ENCODE measurements at places on chromosomes 12 and 14.

DNA sequence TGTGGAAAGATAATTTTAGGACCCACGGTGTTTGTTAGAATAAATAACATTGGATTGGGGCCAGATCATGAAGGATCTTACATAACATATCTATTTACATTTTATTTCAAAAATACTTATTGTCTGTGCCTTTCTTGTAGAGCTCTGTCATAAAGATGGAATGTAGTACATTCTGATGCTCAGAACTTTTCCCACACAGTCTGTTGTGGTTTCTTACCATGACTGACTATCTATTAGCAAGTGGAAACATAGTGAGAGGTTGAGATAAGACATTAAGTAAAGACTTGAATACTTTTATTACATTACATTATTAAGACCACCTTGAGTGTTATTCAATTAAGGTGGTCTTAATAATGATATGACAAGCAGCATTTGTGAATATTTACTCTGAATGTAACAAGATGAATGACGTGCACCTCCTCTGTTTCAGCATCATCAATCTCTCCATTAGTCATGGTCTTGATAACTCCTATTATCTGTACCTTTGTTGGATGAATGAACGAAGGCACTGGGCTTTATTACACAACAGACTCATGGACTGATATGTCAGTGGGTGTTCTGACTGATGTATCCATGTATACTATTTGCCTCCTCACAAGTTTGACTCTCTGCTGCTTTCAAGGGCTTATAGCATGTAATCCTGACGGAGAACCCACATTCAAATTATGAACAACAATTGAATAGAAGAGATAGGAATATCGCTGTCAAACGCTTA is 883.0 kb upstream of the FLRT2 start:
- DNase-seq: no peak

GRCh38 chr14:60349663-60350365 is 100.8 kb downstream of the PPM1A start:
- DNase-seq: no peak

DNA sequence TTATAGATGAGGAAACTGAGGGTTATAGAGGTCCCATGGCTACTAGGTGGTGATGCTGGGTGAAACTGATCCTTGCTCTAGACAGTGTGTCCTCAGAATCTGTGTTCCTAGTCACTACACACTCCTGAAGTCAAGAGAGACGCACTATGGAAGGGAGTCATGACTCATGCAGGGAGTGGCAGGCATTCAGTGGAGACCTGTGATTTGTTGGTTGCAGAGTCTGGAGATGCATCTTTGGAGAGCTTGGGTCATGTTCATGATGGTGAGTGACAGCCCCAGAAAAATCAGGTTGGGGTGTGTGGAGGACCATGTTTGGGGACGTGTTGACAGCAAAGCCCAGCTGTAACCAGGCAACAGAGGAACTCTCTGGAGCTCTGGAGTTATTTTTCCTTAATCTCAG is 38.0 kb upstream of the FBXO21 start:
- DNase-seq: no peak

DNA sequence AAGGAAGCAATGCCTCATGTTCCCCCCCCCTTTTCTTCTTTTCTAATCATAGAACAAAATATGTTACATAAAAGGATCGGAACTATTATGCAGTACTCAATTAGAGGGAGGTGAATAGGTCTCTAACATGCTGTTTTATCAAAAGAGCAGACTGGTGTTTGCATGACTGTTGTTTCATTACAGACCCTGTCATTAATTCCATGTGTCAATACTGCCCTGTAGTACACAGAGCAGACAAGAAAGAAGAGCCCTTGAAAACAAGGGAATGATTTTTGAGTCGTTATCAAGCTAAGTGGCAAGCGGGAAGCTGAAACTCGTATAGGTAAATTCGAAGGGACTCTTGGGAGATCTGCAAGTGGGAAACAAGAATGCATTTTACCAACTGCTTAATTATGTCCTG is 76.9 kb upstream of the TMEM263 start:
- DNase-seq: no peak

- DNase-seq: no peak
Observed at GRCh38 chr12:112892856-112893255, 13.9 kb upstream of the OAS1 start.

DNA sequence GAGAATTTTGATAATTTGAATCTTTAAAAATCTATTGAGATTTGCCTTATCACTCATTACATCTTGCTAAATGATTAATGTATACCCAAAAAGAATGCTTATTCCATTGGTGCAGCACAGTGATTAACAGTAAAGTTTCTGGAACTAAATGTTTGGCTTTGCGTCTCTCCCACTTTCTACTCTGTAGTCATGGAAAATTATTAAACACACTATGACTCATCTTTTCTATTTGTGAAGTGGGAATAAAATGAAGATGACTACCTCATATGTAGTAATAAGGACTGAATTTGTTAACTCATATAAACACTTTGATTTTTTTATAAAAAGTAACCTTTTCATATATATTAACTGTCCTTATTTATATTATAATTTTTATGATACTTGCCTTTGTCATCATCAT is 118.1 kb downstream of the RERGL start:
- no peak for DNase-seq

DNA sequence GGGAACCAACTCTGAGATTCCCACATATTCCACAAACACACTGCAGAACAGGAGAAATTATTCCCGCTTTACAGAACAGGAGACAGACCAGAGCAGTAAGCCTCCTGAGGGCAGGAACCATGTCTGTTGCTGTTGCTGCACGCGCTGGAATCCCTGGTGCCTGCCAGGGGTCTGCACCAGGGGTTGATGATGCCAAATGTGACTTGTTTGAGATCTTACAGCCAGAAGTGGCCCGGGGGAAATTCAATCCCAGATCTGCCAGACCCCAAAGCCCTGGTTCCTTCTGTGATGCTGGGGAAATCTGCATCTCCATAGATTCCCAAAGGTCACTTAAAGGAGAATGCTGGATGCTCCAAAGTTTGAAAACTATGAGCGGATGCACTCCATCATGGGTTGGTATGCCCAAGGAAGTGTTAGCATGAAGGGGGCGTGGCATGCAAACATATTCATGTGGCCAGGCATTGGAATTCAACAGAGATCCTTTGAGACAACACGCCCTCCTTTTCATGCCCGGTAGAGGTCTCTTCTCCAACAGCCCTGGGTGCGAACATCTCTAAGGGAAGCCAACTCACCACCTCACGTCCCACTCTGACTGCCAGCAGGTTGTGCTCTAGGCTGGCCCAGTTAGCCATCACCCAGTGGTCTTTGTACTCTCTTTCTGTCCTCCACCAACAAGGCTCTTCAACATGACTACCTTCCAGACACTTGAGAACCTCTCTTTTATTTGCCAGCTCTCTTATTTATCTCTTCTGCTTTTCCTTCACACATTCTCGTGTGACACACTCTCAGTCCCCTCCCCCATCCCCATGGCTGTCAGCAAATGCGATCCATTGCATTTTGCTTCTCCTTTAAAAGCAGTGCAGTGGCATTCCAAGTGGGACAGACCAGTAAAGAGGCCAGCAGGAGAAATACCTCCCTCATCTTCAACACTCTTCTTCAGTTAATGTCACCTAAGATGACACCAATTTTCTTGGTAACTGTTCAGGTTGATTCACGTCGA is 131.3 kb downstream of the ZFP36L1 start:
- DNase-seq: peak; percentile 30

DNA sequence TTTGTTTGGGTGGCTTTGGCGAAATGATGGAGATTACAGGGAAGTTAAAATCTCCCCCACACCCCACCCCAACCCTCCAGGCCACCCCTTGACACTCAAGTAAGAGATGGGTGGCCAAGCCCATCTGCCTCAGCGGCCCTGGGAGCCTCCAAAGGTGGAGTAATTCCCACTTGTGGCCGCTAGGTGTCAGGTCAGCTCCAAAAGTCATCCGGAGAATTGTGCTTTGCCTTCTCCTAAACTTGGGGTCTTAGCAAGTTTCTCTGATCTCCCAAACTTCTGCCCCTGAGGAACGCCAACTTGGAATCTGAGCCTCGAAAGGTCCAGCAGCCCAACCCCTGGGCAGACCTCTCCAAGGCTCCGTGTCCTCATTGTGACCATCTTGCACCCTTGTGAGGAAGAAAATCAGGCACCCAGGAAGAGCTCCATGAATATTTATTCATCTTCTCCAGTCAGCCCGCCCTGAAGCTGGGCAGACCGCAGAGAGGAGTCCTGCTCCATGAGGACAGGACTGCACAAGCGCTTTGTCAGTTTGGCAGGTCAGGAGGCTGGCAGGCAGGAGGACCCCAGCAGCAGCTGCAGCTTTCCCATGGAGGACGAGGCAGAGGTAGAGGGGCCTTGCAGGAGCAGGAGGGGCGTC is 46.7 kb downstream of the LRRC74A start:
- peak; percentile 80 for DNase-seq

GRCh38 chr12:28884904-28885679 is 264.0 kb upstream of the FAR2 start:
- no peak for DNase-seq

DNA sequence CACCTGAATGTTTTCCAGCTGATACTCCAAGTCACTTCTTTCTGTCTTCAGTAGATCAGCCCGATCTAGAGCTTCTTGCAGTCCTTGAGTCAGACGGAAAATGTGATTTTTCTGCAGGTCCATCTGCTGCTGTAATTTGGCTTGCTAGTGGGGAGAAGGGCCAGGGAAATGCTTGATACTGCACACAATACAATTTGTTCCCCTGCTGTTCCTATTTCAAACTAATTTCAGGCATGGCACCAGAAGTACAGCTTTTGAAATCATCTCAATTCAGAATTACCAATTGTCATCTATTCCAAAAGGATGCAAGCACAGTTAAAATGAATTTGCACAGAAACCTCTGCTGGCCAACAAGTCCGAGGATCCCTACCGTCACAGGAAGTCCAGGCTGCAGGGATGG is 53.4 kb downstream of the PRKAB1 start:
- DNase-seq: no peak

DNA sequence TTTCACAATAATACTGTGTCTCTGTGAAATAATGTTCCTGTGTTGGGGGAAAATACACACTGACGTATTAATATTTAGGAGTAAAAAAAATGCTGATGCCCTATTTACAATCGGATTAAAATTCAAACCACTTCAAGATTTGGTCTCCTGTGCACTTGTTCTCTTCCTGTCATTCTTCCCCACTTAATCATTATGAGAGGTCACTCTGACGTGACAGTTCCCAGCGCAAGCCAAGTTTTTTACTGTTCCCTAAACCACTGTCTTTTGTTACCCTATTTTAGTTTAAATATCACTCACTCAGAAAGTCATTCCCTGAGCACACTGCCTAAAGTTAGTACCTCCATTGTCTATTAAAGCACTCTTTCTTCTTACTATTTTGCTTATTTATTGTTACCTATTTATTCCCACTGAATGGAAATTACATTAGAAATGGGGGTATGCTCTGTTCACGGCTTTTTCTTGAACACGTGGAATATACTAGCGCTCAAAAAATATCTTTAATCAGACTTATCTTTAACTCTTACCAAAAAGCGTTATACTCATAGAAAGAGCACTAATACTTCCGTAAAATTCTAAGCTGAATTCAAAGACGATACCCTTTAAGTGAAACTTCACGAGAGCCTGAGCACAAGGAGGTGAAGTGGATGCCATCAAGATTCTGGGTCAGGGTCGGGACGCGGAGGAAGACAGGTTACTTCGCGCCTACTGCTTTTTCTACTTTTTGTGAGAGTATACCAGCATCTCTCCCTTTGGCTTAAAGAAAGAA is 670 bp upstream of the PSMA3 start:
- no peak for DNase-seq

DNA sequence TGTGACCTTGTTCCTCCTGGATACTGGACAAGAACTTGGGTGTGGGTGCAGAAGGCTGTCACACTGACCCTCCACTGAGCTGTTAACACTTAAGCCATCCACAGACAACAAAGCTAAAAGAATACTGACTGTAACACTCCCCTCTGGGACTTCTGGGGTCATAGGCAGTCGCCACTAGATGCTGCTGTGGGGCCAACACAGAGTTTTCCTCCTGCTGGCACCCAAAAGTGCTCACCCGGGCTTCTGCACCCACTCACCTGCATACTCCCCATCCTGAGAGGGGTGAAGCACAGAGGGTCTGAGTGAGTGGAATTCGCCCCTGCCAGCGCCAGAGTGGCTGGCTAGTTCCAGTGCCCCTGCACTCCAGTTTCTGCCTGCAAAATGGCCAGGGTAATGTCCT is 422.4 kb upstream of the LMO3 start:
- DNase-seq: no peak

DNA sequence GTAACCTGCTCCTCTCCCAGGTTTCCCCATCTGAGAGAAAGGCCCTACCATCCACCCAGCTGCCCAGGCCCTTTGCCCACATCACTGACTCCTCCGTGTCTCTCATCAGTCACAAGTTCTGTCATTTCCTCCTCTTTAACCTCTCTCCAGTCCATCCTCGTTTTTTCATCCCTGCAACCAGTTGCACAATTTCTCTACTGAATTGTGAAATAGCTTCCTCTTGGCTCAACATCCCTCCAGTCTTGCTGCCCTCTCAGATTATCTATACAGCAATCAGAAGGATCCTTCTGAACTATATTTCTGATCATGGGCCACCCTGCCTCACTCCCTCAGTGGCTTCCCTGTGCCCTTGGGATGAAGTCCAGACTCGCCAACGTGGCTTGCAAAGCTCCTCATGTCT is 6.8 kb downstream of the FAM161B start:
- DNase-seq: no peak

- DNase-seq: no peak
Observed at GRCh38 chr14:88933191-88933590, 108.7 kb downstream of the TTC8 start.
